ENCODE measurements at places on chromosomes 4 and X. TPM values are rescaled to one million over a fixed set of nuclear protein-coding genes. Genes with fewer than 3 reads are reported as not detected.

ELK1 gene
- polyA plus RNA-seq = 32.7 TPM

RPS6KA6 gene
- 18.9 TPM for polyA plus RNA-seq

NPY5R gene
- 4.1 TPM for polyA plus RNA-seq

ADGRG2 gene
- 18.2 TPM for polyA plus RNA-seq

PDZD4 gene
- polyA plus RNA-seq = 11.7 TPM

GRCh38 chr4:73817341-73817740 lies 19.1 kb upstream of the CXCL6 start:
- DNase-seq = no peak

DNA sequence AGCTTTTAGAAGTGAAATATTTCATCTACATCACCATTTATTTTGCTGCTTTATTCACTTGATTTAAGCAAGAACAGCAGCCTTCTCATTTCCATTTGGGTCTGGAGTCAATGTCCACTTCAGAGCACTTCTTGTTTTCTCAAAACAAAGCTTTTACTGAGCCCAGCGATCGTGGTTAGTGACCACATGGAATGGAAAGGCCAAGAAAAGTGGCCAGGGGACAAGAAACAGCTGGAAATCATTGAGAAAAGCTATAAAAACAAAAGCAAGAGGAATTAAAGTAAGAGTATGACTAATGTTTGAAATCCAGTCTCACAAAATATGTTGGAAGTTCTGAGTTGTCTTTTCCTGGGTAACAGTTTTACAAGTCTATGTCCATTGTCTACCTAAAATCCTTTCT lies 328.4 kb upstream of the INTU start:
- DNase-seq = no peak

DNA sequence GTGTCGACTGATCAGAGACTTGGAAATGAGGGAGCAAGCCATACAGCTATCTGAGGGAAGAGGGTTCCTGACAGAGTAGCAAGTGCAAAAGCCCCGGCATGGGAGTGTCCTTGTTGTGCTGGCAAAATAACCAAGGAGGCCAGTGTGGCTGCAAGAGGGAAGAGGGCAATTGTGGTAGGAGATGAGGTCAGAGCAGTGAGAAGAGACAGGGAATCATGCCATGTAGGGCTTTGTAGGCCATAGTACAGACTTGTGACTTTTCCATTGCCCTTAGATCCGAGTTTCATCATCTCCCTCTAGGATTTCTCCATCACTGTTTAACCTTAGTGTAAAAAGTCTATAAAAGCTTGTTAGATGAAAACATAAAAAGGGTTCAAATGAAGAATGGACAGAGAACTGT lies 76.2 kb downstream of the DOCK11 start:
- DNase-seq = no peak

GRCh38 chr4:114386637-114387233 lies 211.9 kb upstream of the UGT8 start:
- peak; percentile 16 for DNase-seq

GRCh38 chr4:174193438-174194374 lies 89.8 kb downstream of the FBXO8 start:
- DNase-seq = no peak

- no peak for DNase-seq
Observed at GRCh38 chrX:109774706-109775105, 41.6 kb upstream of the ACSL4 start.

DNA sequence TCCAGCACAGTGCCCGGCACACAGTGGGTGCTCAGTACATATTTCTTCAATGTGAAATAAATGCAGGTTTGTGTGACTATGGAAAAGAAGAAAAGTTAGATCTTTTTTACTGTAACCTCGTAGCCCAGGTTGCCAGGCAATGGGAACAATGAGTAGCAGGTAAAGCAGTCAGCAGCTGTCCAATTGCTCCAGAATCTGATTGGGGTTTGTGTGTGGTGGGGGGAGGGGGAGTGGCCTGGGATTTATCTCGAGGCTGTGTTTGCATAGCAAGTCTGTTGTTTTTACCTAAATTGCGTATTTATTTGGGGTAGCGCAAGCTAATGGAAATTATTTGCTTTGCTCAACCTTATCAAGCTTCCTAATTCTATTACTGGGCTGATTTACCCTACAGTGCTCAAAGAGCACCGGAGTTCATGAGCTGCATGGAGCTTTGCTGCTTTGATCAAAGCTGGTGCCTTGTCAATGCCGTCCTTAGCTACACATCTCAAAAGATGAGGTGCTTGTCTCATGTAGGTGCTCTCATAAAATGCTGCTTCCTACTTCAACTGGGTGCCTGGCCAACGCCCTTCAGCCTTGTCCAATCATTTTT lies 145.0 kb upstream of the DGKK start:
- DNase-seq = no peak

DNA sequence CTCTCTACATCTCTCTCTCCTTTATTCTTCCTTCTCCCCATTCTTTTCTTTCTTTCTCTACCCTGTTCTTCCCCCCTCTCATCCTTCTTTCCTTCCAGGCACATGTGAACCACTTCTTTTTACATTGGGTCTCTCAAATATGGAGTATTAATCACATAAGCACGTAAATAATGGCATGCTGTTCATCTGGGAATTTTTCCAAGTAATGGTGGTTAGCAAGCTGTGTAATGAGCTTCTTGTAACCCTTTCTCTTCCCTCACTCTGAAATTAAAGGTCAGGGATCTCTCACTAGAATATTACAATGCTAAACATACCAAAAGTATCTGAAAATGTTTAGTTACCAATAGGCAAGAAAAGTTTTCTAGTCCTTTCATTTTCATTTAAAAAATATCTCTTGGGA lies 239.9 kb upstream of the TEX13A start:
- DNase-seq = no peak

GRCh38 chr4:73414936-73415271 lies 10.8 kb downstream of the ALB start:
- DNase-seq = no peak
